ENCODE measurements at places on chromosomes 5 and 9.

DNA sequence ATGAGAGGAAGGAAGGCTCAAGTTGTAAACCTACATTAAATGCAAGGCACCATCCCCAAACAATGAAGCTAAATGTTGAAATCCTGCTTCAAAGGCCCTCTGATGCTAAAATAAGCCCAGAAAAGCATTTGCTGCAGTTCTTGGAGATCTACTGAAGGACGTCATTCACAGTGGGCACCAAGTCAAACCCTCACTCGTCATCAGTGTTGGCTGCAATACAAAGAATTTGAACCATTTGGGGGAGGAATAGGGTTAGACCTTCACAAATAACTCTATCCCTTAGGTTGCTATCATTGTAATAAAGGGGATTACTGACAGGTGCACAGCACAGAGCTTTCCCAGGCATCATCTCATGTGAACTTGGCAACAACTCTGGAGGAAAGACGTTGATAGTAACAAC is 9.3 kb upstream of the MEGF9 start:
- no peak for DNase-seq

- no peak for DNase-seq
Measured at GRCh38 chr9:132007371-132008025, 72.2 kb downstream of the MED27 start.

DNA sequence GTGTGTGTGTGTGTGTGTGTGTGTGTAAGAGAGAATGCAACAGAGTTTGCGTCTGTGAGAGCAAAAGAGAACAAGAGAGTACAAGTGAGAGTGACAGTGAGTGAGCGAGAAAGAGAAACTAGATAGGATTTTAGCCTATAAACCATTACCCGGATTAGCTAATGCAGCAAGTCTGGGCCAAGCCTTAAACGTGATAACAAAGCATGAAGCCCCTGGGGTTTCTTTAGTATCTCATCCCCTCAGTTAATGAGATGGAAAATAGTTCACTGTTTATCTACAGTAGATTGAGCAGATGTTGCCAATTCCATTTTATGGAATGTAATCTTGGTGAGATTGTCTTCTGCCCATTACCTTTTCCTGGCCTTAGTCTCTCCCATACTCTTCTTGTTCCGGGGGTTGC is 114.5 kb downstream of the MAT2B start:
- no peak for DNase-seq

DNA sequence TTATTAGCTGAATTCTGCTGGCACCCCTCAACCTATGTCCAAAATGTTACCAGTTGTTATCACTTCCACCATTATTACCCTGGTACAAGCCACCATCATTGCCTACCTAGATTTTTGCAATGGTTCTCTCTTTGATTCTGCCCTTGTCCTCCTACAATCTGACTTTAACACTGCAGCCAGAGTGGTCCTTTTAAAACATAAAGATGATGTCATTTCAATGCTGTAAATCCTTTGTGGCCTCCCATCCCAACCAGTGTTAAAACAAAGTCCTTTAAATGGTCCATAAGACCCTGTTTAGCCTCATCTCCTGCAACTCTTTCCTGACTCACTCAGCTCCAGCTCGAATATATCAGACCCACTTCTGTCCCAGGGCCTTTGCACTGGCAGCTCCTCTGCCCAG is 54.9 kb upstream of the FSTL4 start:
- DNase-seq: no peak

DNA sequence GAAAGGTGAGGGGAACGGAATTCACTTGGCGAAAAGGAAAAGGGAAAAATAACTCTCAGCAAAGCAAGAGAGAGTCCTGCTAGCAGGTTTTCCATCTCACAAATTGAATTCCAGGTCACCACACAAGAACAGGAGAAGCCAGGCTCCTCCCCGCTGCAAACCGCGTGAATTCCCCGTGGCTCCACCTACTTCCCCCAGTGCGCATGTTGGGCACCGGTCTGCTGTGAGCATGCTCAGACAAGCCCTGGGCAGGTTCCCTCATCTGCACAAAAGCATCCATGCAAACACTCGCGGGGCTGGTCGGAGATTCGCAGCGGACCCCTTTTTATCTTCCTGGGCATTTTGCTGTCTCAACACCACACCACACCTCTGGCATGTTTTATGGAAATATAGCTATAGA is 58.5 kb upstream of the S1PR3 start:
- DNase-seq: no peak

- DNase-seq: no peak
Measured at GRCh38 chr5:159040181-159040580, 59.5 kb downstream of the EBF1 start.

DNA sequence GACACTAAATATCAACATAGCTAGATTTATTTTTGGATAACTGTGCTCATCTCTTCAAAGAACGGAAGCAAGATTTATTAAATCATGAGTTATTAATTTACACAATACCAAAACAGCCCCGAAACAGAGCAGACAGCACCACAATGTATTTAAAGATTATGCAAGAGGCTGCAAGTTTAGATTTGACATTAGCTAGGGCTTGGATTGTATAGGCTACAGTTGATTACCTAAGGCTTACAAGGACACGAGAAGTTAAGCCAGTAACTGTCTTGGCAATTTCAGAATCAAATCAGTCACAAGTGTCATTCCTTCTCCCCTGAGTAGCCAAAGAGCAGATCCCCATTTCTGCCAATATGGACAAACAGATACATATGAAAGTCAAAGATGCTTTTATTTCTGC is 152.6 kb downstream of the MED27 start:
- no peak for DNase-seq

GRCh38 chr5:81181576-81182316 is 51.4 kb upstream of the CKMT2 start:
- DNase-seq: no peak

DNA sequence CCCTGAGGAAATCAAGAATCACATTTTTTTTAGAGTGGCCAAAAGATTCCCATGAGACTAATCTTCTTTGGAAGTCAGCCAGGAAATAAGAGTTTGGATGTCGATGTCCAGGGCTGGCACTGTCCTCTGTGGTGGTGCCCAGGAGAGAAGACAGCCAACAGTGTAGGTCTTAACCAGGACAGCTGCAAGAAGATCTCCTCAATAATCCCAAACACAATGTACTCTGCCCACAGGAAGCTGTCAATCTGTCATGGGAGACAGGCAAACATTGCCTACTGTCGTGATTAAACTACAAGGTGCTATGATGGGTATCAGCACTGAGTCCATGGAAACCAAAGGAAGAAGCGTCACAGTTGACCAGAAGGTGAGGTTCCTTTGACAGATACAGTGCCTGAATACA is 174.1 kb downstream of the PIK3R1 start:
- no peak for DNase-seq

GRCh38 chr5:48192-48591 is 43.8 kb upstream of the PLEKHG4B start:
- DNase-seq: no peak
